ENCODE measurements at places on chromosomes 6 and 20.

DNA sequence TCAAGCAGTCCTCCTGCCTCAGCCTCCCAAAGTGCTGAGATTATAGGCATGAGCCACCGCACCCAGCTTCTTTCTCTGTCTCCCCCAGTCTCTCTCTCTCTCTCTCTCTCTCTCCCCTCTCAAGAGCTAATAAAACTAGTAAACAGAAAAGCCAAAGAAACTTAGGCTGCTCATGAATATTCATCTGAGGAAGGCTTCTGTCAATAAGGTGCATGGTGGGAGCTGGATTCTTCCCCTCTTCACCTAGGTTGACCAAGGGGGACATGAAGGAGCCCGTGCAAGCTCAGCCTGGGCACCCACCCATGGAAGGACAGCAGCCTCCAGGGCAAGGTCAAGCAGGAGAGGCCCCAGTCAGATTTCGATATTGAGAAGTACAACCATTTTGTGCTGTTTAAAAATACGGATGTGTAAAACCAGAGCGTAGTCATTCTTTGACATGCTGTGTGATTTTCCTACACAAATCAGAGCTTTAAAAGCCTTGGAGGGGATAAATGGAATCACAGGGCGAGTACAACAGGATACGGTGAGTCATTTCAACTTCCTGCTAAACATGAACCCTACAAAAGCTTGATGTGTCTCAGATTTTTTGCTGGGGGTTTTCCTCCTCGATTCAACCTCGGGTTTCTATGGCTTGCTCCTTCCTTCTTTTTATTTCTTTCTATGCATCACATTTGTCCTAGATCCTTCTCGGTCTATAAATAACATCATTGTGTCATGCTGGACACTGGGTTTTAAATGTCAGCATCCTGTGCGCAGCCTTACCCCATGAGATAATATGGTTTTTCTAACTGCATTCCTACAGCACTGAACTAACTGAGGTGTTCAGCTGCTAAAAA lies 368.9 kb upstream of the JARID2 start:
- peak; percentile 7 for DNase-seq

DNA sequence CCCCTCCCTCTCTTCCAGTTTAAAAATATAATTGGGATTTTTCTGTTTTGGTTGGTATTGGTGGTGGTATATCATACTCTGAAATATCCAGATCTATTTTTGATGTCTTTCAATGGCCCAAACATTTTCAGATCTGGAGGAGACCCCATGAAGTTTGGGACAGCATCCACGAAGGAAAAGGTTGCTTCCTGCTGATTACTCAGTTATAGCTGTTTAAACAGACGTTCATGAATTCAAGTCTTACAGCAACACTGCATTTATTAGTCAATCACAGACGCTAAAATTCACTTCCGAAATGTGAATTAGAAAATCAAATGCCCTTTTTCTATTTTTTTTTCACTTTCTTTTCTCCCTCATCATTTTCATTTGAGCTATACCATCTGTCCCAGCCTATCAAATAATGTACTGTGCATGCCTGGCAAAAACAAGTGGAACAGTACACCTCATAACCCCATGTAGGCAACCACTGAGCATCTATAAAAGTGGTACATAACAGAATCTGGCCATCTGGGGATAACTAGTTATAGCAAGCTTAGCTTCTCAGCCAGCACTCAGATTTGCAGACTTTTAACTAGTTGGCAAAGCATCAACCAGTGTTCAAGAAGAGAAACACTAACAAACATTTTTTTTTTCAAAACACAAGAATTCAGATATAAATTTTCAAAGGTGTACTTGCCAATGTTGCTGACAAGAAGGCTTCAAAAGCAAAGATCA lies 124.5 kb downstream of the HIVEP2 start:
- no peak for DNase-seq

DNA sequence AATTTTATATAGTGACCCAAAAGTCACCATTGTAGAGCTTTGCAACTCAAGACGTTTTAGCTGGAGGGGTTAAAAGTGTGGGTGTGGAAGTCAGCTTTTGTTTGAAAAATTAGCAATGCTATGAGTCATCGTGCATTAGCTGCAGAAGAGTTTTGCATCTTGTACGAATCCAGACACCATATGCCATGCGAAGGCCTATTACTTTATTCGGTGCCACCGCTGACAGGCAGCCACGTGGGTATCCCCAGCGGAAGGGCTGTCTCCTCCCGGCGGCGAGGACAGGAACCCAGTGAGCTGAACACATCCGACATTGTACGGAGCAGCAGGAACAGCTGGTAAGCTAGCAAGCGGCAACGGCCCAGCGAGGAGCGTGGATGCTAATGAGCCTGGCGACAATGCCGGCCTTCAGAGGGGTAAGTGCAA lies 84.4 kb downstream of the INSM1 start:
- DNase-seq = peak; percentile 41

DNA sequence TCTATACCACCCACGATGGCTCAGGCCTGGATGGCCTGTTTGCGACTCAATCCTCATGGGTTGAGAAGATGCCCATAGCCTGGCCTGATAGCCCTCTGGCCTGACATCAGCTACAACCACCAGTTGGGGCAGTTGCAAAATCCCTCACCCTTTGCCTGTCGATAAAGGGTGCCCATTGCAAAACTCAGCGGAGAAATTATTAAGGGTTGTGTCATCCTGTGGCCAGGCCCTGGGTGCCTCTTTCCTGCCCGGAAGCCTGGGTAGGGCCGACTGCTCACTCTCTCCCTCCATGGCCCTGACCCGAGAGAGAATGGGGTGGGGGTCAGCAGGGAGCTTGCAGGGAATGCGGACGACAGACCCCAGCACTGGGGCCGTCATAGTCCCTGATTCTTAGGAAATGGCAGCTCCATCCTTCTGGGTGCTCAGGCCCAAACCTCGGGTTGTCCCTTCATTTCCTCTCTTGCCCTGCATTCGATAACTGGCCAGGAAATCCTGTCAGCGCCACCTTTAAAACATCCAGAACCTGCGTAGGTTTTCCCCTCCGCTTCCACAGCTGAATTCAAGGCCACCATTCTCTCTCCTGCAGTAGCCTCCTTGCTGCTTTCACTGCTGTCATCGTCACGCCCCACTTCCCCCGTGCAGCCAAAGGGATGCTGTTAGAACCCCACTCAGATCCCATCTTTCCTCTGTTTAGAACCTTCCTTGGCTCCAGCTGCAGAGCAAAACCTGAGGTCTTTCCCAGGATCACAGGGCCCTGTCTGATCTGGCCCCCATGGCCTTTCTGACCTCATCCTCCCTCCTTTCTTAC lies 31.1 kb downstream of the CEBPB start:
- DNase-seq = no peak

GRCh38 chr6:27078734-27079357 lies 168.7 kb upstream of the PRSS16 start:
- peak; percentile 7 for DNase-seq

GRCh38 chr20:34887023-34887422 lies 10.6 kb downstream of the ACSS2 start:
- DNase-seq = no peak

- DNase-seq = no peak
Observed at GRCh38 chr6:140867336-140867735, 1265.4 kb upstream of the GJE1 start.

DNA sequence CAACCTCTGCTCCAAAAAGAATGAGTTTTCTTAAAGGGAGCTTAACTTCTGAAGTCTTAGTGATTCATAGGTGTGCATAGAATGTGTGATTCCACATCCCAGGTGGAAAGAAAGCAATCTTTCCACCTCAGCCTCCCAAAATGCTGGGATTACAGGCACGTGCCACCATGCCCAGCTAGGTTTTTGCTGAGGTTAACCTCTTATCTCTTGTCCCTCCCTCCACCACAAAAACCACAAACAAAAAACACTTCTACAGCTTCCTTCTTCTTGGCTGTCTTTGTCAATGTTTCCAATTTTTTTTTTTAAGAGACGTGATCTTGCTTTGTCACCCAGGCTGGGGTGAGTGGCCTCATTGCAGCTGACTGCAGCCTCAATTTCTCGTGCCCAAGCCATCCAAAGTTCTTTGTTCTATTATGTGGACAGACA lies 8.1 kb upstream of the CSE1L start:
- no peak for DNase-seq

All from effector CD4-positive, alpha-beta T cell (primary cell).